ENCODE measurements at places on chromosomes 16 and 17.

DNA sequence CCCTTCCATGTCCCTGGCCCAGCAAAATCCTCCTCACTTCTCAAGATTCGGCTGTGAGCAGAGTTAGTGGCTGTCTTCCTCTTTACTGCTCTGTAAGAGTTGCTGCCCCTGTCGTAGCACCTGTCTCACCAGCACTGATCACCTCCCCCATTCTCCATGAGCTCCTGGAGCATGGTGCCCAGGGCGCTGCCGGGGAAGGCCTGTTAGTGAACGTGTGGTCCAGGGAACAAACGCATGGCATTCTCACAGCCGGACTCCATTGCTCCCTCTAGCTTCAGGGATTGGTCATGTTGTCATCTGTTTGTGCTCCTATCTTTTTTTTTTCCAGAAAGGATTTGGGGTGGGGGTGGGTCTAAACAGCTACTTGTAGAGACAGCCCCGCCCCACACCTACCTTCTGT lies 141.2 kb downstream of the CMIP start:
- DNase-seq = no peak

- no peak for DNase-seq
Observed at GRCh38 chr17:48567209-48567608, 10.9 kb downstream of the HOXB4 start.

DNA sequence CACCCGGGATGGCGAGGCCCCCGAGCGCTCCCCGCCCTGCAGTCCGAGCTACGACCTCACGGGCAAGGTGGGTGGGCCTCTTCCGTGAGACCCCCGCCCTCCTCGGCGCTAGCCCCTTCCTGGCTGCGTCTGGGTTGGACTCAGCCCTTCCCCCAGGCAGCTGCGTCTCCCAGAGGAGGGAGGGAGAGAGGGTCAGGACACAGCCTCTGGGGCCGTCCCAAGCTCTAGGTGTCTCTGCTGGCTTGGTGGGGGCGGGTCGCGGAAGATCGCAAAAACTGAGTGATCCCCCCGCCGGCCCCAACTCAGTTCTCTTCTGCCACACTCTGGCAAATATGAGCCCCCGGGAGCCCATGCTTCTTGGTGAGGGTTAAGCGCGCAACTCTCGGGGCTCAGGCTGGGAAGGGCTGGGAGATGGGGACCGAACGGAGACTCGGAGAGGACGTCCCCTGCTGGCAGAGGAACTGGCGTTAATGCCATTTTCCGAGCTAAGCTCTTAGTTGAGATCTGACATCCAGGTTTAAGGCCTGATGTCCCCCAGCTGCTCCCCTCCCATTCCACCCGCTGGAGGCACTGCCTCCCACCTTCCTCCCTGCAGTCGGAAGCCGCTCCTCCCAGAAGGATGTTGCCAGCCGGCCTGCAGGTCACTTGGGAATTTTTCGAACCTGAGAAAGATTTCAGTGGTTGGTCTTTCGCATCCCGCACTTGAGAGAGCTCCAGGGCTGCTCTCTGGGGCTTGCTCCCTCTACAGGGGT lies 419 bp downstream of the RAB37 start:
- no peak for DNase-seq

GRCh38 chr16:80938004-80938878 lies 68.4 kb downstream of the CMC2 start:
- peak; percentile 79 for DNase-seq

DNA sequence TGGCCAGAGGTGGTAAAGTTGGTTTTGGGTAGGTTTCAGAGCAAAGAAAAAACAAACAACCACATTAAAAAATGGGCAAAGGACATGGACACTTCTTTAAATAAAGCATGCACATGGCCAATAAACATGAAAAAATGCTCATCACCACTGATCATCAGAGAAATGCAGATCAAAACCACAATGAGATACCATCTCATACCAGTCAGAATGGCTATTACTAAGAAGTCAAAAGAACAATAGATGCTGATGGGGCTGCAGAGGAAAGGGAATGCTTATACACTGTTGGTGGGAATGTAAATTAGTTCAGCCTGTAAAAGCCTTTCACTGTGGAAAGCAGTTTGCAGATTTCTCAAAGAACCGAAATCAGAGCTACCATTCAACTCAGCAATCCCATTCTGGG lies 598.4 kb upstream of the SOX9 start:
- DNase-seq = no peak

DNA sequence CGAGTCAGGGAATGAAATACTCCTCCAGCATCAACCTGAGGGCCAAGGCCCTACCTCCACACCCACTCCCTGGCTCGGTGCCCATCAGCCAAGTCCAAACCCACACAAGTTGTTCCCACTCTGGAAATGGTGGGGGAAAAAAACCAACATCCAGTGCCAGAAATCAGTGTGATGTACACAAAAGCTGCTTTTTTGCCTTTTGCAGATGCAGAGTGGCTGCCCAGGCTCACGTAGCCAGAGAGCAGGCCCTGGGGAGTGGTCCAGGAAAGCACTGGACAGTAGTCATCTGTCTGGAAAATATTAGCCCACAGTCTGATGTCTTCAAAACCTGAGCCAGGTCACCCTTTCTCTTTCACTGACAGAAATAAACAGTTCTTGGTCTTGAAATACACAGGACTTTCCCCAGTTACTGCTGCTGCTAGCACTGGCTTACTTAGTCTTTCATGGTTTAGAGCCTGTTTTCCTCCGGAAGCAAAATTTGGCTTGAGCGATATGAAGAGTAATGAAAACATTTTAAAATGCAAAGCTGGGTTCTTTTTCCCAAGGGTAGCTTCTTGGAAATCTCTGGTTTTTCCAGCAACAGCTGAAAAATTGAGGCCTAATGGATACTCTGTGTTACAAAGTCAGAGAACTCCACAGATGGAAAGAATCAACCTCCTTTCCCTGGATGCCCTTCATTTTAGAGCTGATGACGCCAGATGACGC lies 18.2 kb upstream of the NOS2 start:
- no peak for DNase-seq

GRCh38 chr17:67076290-67076689 lies 31.9 kb downstream of the CACNG1 start:
- no peak for DNase-seq

GRCh38 chr17:33871720-33872540 lies 383.2 kb upstream of the CCL2 start:
- no peak for DNase-seq

DNA sequence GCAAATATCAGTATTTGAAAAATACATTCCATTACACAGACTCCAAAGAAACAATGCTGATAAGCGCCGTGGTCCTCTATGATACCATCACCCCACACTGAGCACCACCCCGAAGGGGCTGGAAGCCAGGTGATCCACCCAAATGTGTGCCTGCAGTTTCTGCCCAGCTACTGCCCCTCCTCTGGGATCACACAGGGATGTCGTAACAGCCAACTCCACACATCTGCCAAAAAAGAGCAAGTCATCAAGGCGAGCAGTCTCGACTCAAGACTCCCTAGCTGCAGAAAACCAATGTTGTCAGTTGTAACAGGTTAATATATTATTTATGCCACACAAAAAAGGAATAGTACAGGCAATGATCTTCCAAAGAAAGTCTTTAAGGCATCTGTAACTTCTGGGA lies 21.0 kb downstream of the CYB5D2 start:
- no peak for DNase-seq

DNA sequence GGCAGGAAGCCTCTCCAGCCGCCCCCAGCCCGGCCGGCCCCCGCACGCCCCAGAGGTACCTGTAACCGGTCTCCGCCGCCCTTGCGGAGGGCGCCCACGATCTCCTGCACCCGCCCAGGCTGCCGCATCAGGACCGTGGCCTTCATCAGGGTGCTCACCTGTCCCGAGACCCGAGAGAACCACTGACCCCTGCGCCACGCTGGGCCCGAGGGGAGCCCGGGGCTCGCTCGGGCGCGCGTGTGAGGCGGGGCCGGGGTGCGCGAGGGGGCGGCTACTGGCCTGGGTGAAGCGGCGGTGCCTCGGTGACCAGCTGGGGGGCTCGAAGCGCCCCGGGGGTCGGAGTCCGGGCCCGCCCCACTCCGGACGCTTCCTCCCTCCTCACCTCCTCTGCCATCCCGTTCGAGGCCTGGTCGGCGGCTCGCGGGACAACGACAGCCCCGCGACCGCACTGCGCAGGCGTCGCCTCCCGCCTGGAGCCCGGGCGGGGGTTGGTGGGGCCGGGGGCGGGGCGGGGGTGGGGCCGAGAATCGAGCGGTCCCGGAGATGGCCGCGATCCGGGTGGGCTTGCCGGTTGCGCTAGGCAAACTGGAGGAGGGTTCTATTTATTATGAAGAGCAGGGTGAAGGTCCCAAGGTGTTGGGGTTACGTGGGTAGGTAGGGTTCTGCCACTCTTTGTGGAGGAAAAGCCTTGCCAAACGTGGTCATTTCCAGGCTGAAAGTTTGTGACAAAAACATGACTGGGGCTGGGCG lies at the start of gene NT5C3B:
TSS of gene NT5C3B (minus strand) at position 433 of the 750 bp plus-strand sequence. CDS start at position 394, 39 bp downstream.
- no peak for DNase-seq

DNA sequence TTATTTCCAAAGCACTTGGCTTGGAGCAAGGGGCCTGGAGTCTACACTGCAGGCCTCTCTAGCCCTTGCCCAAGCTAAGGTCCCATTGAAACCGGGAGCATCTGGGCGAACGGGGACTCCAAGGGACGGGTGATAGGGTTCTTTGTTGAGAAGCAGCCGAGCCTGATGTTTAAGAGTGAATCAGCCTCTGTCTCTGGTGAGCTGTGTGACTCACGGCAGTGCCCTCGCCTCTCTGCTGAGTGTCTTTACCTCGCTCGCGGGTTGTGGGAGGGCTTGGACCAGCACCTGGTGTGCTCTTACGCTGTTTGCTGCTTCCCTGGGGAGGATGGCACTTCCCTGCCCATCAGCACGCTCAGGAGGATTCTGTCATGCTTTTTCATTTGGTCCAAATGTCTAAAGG lies 1.3 kb downstream of the HGS start:
- peak; percentile 35 for DNase-seq

GRCh38 chr17:54947396-54947795 lies 21.1 kb downstream of the COX11 start:
- DNase-seq = no peak

- no peak for DNase-seq
Observed at GRCh38 chr17:79464318-79465010, 146.4 kb downstream of the RBFOX3 start.

- no peak for DNase-seq
Observed at GRCh38 chr17:1002412-1002753, 5.5 kb downstream of the TIMM22 start.

DNA sequence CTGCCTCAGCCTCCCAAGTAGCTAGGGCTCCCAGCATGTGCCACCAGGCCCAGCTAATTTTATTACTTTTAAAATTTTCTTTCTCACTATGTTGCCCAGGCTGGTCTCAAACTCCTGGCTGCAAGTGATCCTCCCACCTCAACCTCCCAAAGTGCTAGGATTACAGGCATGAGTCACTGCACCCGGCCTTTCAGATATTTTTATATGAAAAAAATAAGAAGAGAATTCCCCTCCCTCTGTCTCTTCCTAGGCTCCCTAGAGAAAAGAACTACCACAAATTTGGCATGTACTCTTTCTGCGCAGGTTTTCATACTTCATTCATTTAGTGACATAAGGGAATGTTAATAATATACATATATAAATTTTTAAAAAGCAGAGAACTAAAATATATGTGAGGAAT lies 21.7 kb upstream of the SMURF2 start:
- DNase-seq = no peak

DNA sequence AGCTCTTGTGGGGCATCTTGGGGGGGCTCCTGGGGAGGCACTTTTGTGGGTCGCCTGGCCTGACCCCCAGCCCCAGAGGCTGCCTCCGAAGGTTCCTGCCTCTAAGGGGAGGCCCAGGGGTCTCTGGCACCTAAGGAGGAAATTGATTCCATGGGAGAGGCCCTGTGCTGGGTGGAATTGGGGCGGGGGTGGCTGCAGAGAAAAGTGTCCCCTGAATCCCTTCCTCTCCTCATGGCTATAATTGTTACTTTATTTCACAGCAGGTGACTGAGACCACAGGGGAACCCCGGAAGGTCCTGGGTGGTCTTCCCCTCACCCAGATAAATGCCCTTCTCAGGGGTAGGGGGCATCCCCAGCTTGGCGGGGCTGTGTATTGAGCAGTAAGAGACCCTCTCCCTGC lies 3.1 kb downstream of the GLIS2 start:
- no peak for DNase-seq

DNA sequence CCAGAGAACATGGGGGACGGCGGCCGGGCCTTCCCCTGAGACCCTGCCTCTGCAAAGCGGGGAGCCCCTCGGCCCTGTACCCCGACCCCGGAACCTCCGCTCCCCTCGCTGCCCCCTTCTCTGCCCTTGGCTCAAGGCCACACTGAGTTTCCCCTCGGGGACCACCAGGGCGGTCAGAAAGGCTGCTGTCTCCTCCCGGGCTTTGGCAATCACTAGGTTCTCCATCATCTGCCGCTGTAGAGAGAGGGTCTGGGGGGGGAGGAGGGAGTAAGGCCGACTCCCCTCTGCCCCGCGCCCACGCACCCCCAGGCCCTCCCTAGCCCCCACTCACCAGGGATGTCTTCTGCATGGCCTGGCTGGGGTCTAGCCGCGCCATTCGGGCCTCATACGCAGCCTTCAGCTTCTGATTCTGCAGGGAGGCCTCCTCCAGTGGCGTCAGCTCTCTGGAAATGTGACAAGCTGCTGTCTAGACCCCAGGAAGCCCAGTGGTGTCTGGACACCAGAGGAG lies 8.4 kb downstream of the VPS9D1 start:
- no peak for DNase-seq

- no peak for DNase-seq
Observed at GRCh38 chr16:1653023-1653422, 25.1 kb upstream of the JPT2 start.

- DNase-seq = peak; percentile 76
Observed at GRCh38 chr16:30052671-30053372, 12.7 kb upstream of the ALDOA start.

DNA sequence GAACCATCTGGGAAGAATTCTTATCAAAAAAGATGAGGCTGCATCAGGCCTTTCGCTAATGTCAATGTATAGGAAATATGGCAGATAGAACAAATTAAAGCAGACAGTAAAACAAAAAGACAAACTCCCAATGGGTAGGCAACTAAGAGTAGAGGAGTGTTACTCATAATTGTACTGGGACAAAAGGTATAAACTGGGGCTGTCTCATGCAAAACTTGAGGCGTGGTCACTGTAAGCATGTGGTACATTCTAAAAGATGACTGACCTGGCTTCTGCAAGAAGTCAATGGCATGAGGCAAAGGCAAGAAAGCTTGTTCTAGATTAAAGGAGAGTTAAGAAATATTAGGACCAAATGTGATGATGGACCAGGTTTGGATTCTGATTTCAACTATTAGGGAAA lies 26.7 kb downstream of the SMIM36 start:
- DNase-seq = no peak

DNA sequence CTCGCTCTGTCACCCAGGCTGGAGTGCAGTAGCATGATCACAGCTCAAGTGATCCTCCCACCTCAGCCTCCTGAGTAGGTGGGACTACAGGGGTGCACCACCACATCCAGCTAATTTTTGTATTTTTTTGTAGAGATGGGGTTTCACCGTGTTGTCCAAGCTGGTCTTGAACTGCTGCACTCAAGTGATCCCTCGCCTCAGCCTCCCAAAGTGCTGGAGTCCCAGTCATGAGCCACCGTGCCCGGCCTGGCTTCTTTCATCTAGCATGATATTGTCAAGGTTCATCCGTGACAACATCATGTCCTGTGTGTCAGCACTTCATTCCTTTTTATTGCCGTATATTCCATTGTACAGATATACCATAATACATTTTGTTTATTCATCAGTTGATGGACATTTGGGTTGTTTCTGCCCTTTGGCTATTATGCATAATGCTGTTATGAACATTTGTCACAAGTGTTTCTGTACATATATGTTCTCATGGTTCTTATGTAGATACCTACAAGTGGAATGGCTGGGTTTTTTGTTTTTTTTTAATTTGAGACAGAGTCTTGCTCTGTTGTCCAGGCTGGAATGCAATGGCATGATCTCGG lies 3.4 kb upstream of the GHDC start:
- no peak for DNase-seq

GRCh38 chr17:9432134-9432885 lies 143.3 kb downstream of the STX8 start:
- no peak for DNase-seq

Data from amniotic stem cell (primary cell).